ENCODE measurements at places on chromosomes 16 and 17. TPM values are rescaled to one million over a fixed set of nuclear protein-coding genes. Genes with fewer than 3 reads are reported as not detected.

DNA sequence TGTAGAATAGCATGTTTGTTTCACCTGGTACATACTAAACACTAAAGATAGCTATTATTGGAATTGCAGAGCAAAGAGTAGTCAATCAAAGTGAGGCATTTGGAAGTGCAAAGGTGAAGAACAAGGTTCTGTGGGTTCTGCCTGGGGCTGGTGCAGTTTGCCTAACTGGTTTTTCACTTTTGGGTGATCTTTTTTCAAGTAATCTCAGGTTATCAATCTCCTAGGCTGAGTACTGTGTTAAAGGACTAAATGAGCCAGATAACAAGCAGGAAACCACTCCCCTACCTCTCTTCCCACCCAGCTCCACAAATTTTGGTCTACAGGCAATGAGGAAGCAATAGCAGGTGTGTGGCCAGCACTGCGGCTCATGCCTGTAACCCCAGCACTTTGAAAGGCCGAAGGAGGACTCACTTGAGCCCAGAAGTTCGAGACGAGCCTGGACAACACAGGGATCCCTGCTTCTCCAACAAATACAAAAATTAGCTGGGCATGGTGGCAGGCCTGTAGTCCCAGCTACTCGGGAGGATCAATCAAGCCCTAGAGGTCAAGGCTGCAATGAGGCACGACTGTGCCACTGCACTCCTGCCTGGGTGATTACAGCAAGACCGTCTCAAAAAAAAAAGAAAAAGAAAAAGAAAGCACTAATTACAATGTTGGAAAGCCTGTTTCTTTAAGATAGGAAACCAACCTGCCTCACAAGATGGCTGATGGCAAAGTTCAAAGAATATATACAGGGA lies 2.0 kb upstream of the NTAN1 start:
- DNase-seq, result no peak

GRCh38 chr17:73088561-73088960 lies 3.9 kb downstream of the SLC39A11 start:
- DNase-seq, result no peak

- no peak for DNase-seq
Measured at GRCh38 chr16:87017371-87018012, 299.7 kb downstream of the C16orf95 start.

Gene CACNG3
- not detected for total RNA-seq

Gene CCL16
- not detected for total RNA-seq

DNA sequence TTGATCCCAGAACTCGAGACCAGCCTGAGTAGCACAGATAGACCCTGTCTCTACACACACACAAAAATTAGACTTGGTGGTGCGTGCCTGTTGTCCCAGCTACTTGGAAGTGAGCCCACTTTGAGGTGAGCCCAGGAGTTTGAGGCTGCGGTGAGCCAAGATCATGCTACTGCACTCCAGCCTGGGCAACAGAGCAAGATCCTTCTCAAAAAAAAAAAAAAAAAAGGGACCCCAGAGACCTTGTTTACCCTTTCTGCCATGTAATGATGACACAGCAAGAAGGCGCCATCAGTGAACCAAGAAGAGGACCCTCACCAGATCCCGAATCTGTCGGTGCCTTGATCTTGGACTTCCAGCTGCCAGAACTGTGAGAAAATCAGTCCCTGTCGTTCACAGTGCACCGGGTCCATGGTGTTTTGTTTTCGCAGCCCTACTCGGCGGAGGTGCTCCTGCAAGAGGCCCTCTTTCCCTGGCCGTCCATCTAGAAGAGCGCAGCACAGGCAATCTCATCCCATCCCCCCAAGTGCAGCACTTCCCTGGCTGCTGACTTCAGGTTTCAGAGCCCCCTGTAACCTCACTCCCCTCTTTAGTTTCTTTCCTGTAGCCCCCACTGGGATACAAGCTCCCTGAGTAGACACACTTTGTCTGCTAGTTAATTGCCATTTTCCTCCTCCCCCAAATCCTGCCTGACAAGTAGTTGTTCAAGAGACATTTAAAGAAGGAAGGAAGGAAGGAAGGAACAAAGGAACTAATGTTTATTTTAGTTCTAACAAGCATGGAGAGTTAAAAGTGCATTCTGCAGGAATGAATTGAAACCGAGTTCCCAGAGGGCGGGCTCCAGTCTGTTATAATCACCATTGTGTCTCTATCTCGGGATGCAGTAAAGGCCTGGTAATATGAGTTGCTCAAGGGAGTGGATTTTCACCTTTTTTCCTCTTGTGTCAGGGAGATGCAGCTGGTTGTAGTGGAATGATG lies 115.3 kb downstream of the SNX29 start:
- no peak for DNase-seq

DNA sequence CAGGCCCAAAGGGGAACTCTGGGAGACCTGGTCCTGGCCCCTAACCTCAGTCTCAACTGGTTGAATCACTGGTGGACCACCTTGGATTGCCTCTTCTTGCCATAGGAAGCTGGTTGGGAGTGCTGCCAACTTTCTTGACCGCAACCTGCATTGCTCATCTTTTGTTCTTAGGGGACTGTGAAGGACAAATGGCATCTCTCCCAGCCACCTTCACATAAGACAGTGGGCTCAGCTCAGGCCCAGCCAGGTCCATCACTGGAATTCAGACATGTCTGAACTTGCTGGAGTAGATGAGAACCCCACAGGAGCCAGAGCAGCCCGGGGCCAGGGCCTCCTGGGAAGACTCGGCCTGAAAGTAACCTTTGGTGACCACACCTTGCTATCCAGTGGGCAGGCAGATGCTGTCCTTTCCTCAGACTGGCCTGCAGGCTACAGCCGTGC lies 18.8 kb downstream of the ADORA2B start:
- no peak for DNase-seq

GRCh38 chr16:87463722-87464690 lies 28.8 kb downstream of the ZCCHC14 start:
- no peak for DNase-seq

DNA sequence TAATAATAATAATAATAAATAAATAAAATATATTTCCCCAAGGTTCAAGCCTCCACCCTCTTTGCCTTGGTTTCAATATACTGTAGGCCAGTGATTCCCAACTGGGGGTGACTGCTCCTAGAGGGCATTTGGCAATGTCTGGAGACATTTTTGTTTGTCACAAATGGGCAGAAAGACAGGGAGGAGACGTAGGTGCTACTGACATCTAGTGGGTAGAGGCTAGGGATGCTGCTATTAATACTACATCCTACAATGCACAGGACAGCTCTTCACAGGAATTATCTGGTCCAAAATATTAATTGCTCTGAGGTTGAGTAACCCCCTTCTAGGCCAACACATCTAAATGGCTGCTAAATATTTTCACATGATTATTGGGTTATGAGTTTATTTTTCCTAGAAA lies 12.8 kb upstream of the PRR14 start:
- peak; percentile 36 for DNase-seq

GRCh38 chr17:64329588-64329987 lies 61.1 kb downstream of the PECAM1 start:
- DNase-seq, result no peak

Gene DPEP2NB
- total RNA-seq, result not detected

DNA sequence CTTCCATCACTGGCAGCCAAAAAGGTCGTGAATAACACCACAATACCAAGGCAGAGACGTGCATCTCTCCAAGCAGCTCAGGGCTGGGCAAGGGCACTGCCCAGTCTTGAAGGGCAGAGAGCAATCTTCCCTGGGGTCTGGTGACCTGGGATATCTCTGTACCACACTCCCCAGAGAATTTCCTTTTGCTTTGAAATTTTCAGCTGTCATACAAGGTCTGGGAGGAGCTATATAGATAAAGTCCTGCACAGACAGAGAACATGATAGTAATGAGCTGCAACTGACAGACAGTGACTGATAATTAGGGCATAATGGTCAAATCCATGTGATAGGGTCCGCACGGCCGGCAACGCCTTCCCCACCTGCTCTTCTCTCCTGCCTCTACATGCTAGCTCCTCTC lies 68.2 kb downstream of the DYNLRB2 start:
- DNase-seq, result no peak

DNA sequence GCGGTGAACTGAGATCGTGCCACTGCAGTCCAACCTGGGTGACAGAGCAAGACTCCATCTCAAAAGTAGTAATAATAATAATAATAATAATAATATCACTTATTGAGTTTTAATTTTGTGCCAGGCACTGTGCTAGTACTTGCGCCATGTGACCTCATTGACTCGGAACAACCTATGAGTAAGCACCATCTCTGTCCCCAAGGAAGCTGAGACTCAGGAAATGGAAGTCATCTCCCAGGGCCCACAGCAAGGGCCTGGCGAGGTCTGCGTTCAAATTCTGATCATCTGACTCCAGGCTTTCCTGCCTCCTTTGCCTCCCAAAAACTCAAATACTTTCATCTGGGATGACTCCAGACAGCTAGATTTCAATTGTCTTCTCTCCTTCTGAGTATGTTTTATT lies 162.9 kb downstream of the SEC14L1 start:
- DNase-seq, result no peak

- no peak for DNase-seq
Measured at GRCh38 chr16:27234603-27235002, 31.3 kb downstream of the KDM8 start.

Gene AANAT
- total RNA-seq, result not detected

Gene KIF19
- total RNA-seq, result 1.5 TPM

Gene BOLA2B
- total RNA-seq, result 79.0 TPM

GRCh38 chr17:30547778-30548573 lies 70.8 kb downstream of the GOSR1 start:
- DNase-seq, result no peak
